ENCODE measurements at places on chromosomes 2 and 18. TPM values are rescaled to one million over a fixed set of nuclear protein-coding genes. Genes with fewer than 3 reads are reported as not detected.

GRCh38 chr18:67517444-67517765 lies 885 bp upstream of the DSEL start:
- no peak overlapping the region for H3K27ac ChIP-seq
- no peaks in the 10 kb centered on the region for H3K27me3 ChIP-seq
- H3K4me3 ChIP-seq = no peak overlapping the region
- no peaks in the 10 kb centered on the region for H3K36me3 ChIP-seq
- H3K4me1 ChIP-seq = peaks cover 7% of the 10 kb centered on the region

DNA sequence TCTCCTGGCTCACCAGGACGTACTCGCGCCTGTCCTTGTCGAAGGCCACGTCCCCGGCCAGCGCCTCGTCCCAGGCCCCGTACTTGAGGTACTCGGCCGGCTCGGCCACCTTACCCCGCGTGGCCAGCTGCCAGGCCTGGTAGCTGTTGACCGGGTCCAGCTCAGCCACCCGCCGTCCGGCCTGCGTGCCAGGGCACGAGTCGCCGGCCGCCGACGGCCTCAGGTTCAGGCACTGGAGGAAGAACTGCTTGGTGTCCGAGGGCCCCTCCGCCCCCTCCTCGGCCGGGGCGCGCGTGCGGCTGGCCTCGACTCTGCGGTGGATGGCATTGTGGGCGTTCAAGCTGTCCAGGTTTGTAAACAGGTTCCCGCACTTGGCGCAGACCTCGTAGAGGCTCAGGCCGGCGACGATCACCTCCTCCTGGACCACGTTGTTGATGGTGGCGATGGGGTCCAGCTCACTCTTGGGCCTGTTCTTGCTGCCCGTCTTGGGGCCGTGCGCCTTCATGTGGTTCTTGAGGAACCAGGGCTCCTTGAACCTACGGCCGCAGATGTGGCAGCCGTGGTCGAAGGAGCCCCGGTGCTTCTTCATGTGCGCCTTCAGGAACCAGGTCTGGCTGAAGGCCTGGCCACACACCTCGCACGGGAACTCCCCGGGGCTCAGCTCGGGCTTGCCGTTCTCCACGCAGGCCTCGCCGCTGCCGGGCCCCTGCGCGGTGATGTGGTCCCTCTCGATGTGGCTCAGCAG lies 53.2 kb downstream of the ZNF516 start:
- DNase-seq = no peak
- peaks cover 34% of the 10 kb centered on the region for H3K27me3 ChIP-seq
- H3K4me1 ChIP-seq = no peaks in the 10 kb centered on the region
- no peak overlapping the region for H3K27ac ChIP-seq

Gene STAMBP
- 44.6 TPM for total RNA-seq

Gene SATB2
- 34.3 TPM for total RNA-seq

Gene MEP1B
- total RNA-seq = not detected

GRCh38 chr2:26458365-26459042 lies 19.4 kb downstream of the OTOF start:
- no peak overlapping the region for H3K27ac ChIP-seq
- H3K4me3 ChIP-seq = no peak overlapping the region
- H3K4me1 ChIP-seq = peaks cover 5% of the 10 kb centered on the region
- 0 out of 2 replicates have a peak, but pooled peaks cover 15% of the 10 kb centered on the region for H3K27me3 ChIP-seq
- no peaks in the 10 kb centered on the region for H3K36me3 ChIP-seq

GRCh38 chr2:12212841-12213597 lies 466.6 kb downstream of the LPIN1 start:
- H3K4me3 ChIP-seq = no peak overlapping the region
- peaks cover 8% of the 10 kb centered on the region for H3K4me1 ChIP-seq
- H3K36me3 ChIP-seq = no peaks in the 10 kb centered on the region
- H3K27ac ChIP-seq = no peak overlapping the region
- H3K27me3 ChIP-seq = no peaks in the 10 kb centered on the region
- no peak for DNase-seq

Gene CPO
- not detected for total RNA-seq

- H3K4me3 ChIP-seq = no peak overlapping the region
- peaks cover 14% of the 10 kb centered on the region for H3K27me3 ChIP-seq
- H3K36me3 ChIP-seq = no peaks in the 10 kb centered on the region
- H3K27ac ChIP-seq = no peak overlapping the region
- H3K4me1 ChIP-seq = no peaks in the 10 kb centered on the region
- DNase-seq = no peak
Observed at GRCh38 chr2:23478933-23479683, 94.1 kb downstream of the KLHL29 start.

Gene SETBP1
- total RNA-seq = 0.18 TPM

GRCh38 chr2:32237996-32238395 lies 26.7 kb downstream of the NLRC4 start:
- no peak overlapping the region for H3K4me3 ChIP-seq
- no peaks in the 10 kb centered on the region for H3K27me3 ChIP-seq
- H3K36me3 ChIP-seq = no peaks in the 10 kb centered on the region
- no peaks in the 10 kb centered on the region for H3K4me1 ChIP-seq
- H3K27ac ChIP-seq = no peak overlapping the region

Gene SIGLEC15
- not detected for total RNA-seq

- H3K36me3 ChIP-seq = no peaks in the 10 kb centered on the region
- H3K4me3 ChIP-seq = no peak overlapping the region
- peaks cover 59% of the 10 kb centered on the region for H3K27me3 ChIP-seq
- no peaks in the 10 kb centered on the region for H3K4me1 ChIP-seq
- no peak overlapping the region for H3K27ac ChIP-seq
- no peak for DNase-seq
Observed at GRCh38 chr2:25184254-25184653, 15.9 kb upstream of the POMC start.

Gene ASTL
- total RNA-seq = not detected

GRCh38 chr18:1261054-1261453 lies 356.4 kb downstream of the ADCYAP1 start:
- DNase-seq = no peak
- peaks cover 4% of the 10 kb centered on the region for H3K36me3 ChIP-seq

Gene MOCOS
- total RNA-seq = 12.4 TPM

DNA sequence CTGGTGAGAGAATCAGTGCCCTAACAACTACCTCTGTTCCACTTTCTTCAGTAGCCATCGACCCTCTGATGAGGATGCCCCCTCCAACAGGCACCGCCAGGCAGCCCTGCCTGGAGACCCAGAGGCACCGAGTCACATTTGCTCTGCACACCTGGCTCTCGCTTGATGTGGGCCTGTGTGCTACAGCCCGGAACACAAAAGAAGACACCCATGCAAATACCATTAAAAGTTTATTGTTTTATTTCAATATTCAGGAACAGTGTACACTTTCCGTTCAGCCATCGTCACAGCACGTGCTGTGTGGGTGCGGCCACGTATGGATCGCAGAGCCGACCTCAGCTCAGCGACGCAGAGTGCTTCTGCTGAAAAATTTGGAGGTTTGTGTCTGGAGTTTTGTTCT lies 154.0 kb downstream of the MBP start:
- no peaks in the 10 kb centered on the region for H3K36me3 ChIP-seq
- DNase-seq = no peak
- H3K4me1 ChIP-seq = no peaks in the 10 kb centered on the region
- H3K27ac ChIP-seq = no peak overlapping the region

Gene FAM124B
- 7.6 TPM for total RNA-seq

DNA sequence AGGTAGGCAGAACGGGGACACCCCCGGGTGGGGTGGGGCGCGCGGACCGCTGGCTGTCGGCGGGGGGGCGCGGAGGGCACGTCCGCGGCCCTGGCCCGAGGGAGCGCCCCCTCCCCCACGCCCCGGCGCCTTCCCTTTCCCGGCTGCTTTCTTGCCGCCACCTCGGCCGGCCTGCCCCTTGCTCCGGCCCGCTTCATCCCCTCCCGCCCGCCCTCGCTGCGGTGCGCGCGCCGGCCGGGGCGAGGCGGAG lies 443 bp downstream of the VAPA start:
- peak; percentile 79 for DNase-seq
- H3K27ac ChIP-seq = peak overlapping the region; percentile 97
- peaks cover 31% of the 10 kb centered on the region for H3K36me3 ChIP-seq
- H3K27me3 ChIP-seq = no peaks in the 10 kb centered on the region

- no peaks in the 10 kb centered on the region for H3K27me3 ChIP-seq
- H3K36me3 ChIP-seq = peaks cover under 1% of the 10 kb centered on the region
- peak overlapping the region; percentile 59 for H3K27ac ChIP-seq
- peak; percentile 52 for DNase-seq
Observed at GRCh38 chr2:112256654-112257053, 1.8 kb upstream of the ZC3H8 start.

- no peaks in the 10 kb centered on the region for H3K36me3 ChIP-seq
- H3K4me3 ChIP-seq = peak within 1 kb of the TSS; percentile 56
- peaks cover 6% of the 10 kb centered on the region for H3K4me1 ChIP-seq
- no peaks in the 10 kb centered on the region for H3K27me3 ChIP-seq
Observed at GRCh38 chr2:171999604-172000469, at the start of gene METAP1D. TSS of gene METAP1D (plus strand) at chr2:171999953. CDS start at chr2:171999970, 17 bp downstream.

DNA sequence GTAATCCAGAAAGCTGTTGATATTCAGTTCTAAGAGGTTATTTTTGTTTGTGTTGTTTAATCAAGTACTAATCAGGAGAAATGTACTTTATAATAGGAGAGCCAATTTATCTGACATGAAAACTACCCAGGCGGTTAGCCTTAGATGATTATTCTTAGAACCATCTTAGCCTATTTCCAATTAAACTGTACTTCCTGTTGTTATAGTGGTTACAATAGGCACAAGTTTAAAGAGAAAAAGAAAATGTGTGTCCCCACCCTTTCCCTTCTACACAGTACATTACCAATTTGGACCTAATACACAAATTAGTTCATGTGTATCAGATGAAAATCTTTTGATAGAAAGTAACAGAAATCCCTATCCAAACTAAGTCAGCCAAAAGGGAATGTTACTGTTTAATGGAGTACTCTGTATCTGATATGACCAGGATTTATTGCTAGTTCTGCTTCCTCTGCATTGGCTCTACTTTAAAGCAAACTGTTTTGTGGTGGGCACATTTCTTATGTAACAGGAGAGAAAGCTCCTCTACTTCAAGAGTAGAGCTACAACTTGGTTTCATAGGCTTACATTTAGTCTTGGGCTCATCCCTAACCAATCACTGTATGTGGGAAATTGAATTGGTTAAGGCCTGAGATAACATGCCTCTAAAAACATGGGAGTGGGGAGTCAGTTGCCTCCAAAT lies 217.9 kb downstream of the UBE2E3 start:
- no peak overlapping the region for H3K27ac ChIP-seq
- no peak for DNase-seq
- no peak overlapping the region for H3K4me3 ChIP-seq
- no peaks in the 10 kb centered on the region for H3K4me1 ChIP-seq

Gene NLRC4
- total RNA-seq = 0.07 TPM

DNA sequence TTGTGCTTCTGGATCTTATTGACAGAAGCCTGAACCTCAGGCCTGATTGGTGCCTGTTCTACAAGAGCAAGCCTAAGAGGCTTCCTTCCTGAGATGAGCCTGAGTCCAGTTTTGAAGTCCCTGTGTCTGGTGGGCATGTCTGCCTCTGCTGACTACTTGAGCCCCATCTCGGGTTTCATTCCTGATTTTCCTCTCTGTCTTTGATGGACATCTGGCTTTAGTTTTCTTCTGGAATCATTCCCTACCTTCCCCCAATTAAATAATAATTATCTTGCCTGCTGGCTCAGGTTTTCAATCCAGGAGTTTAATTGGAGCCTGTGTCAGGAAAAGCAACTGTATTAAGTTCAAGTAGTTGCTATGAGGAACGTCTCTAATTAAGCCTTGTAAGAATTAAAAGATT lies 135.5 kb upstream of the MC4R start:
- H3K4me3 ChIP-seq = no peak overlapping the region
- no peaks in the 10 kb centered on the region for H3K4me1 ChIP-seq
- DNase-seq = no peak
- no peak overlapping the region for H3K27ac ChIP-seq
- no peaks in the 10 kb centered on the region for H3K27me3 ChIP-seq

DNA sequence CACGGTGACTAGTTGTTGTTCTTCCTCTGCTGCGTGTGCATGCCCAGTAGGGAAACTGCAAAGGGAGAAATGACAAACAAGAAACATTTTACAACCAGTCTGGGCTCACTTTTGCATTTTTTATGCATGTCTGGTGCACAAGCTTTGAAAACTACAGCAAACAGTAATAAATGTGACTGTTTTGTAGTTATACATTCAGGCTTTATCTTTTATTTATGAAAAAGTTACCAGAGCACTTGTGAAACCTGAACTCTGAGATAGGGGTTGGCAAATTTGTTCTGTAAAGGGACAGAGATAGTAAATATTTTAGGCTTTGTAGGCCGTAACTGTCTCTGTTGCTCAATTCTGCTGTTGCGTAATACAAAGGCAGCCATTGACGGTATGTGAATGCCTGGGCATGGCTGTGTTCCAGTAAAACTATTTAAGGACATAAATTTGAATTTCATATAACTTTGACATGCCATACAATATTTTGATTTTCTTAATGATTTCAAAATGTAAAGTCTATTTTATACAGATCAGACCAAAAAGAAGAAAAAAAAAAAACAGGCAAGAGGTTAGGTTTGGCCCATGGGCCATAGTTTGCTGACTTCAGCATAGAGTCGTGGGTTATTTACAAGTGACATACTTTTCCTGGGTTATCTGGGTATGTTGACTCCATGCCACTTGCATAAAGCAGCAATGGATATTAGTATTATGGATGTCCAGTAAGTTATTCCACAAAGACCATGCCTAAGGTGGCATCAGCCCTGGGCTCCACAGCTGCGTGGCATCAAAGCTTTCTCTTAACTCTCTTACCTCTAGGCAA lies 53.6 kb upstream of the EML6 start:
- no peak for DNase-seq
- peaks cover 8% of the 10 kb centered on the region for H3K27me3 ChIP-seq
- H3K27ac ChIP-seq = no peak overlapping the region

GRCh38 chr2:100242891-100243619 lies 79.2 kb downstream of the LONRF2 start:
- H3K36me3 ChIP-seq = no peaks in the 10 kb centered on the region
- no peak overlapping the region for H3K27ac ChIP-seq
- peak; percentile 63 for DNase-seq
- peaks cover 67% of the 10 kb centered on the region for H3K27me3 ChIP-seq

- no peak overlapping the region for H3K4me3 ChIP-seq
- H3K4me1 ChIP-seq = no peaks in the 10 kb centered on the region
- no peaks in the 10 kb centered on the region for H3K36me3 ChIP-seq
Observed at GRCh38 chr2:88184762-88185161, 14.6 kb downstream of the THNSL2 start.

GRCh38 chr2:203918264-203918663 lies 18.3 kb upstream of the ICOS start:
- H3K4me3 ChIP-seq = no peak overlapping the region
- no peak overlapping the region for H3K27ac ChIP-seq
- no peaks in the 10 kb centered on the region for H3K36me3 ChIP-seq
- H3K27me3 ChIP-seq = no peaks in the 10 kb centered on the region
- no peak for DNase-seq

DNA sequence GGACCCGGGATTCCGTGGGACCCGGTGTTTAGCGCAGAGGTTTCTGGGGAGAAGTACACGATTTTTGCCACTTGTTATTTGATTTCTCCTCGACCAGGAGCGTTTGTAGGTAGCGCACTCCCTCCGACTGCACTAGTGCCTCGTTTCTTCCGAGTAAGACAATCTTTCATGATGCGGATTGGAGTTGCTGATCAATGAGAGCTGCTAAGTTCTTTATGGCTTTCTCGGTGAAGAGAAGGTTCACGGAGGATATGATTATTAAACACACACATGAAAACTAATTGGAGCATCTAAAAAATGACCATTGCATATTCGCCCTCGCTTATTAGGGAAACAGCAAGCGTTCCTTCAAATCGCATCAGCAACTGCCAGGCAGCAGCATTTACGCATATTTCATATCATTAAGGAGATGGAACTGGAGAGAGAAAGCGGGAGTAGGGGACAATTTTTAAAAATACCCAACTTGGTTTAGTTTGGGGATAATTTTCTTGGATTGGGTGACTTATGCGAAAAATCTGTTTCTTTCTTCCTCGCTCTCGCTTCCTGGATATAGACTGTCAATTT lies 616 bp downstream of the EML6 start:
- no peak for DNase-seq
- peaks cover 39% of the 10 kb centered on the region for H3K27me3 ChIP-seq
- peaks cover 16% of the 10 kb centered on the region for H3K4me1 ChIP-seq
